ENCODE measurements at places on chromosomes 3 and 15.
A peak's percentile ranks its signal among the peaks of the same experiment; 100 is the strongest.

DNA sequence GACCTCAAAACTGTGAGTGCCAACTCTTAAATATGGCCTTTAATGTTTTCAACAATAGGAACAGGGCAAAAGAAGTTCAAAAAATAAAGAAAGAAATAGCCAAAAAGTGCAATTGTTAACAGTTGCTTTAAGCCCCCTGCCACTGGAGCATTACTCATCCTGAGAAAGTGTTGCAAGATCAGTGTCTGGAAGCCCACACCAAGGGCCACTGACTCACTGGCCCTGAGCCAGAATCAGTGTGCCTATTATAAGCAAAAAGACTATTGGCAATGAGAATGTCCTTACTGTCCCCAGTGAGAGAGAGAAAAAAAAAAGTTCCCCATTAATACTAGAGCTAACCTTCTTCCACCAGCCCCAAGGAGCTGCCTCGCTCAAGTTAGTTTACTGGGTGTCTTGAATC lies 480.1 kb upstream of the ZNF385D start:
- no peak for DNase-seq

DNA sequence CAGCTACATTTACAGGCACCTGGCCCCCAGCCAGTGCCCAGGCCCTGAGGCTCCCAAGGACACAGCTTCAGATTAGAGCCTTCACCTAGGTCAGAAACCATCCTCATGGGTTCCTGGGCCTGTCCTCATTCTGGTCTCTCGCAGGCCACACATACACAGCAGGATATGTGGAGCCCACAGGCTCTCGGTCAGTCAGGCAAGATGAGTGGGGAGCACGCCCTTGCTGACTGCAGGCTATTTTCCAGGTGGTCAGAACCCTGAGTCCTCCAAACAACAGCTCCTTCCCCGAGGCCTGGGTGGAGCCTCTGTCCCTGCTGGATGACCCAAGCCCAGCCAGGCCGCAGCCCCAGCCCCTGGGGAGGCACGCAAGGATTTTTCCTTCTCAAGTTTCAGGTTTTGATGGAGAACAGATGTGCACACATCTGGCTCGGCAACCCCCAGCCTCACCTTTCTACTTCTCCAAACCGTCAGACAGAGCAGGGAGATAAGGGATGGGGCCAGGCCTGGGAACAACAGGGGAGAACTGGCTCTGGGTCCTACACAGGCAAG lies 1.6 kb downstream of the STRA6 start:
- DNase-seq, result peak; percentile 71

GRCh38 chr3:110016235-110016815 lies 679.0 kb upstream of the DPPA4 start:
- DNase-seq, result no peak

GRCh38 chr15:74304431-74304830 lies 63.0 kb downstream of the CYP11A1 start:
- DNase-seq, result no peak

- DNase-seq, result peak; percentile 86
Observed at GRCh38 chr3:52021489-52022268, 26.0 kb upstream of the RPL29 start.

- DNase-seq, result no peak
Observed at GRCh38 chr15:49164865-49165264, 5.2 kb upstream of the GALK2 start.

- peak; percentile 31 for DNase-seq
Observed at GRCh38 chr15:62109982-62110851, 43.4 kb downstream of the C2CD4A start.

GRCh38 chr3:75737831-75738493 lies 47.4 kb downstream of the ZNF717 start:
- DNase-seq, result no peak

GRCh38 chr15:43977072-43977884 lies 150.5 kb downstream of the WDR76 start:
- DNase-seq, result no peak

DNA sequence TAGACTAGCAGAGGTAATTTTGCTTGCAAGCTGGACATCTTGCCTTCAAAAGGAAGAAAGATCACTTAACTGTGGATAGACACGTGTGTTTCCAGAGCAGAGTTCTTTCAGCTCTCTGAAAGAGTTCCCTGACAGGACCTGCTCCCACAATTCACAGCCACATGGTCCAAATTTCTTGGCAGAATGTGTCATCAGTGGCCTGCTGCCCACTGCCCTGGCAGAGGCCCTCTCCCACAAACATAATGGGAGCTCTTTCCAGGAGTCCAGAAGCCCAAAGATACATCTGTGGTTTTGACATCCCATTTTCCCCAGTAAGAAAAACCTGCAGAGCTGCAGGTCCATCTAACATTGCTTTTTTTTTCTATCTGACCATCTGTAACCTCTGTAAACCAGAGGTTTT lies 48.3 kb downstream of the SERPINI1 start:
- peak; percentile 58 for DNase-seq

DNA sequence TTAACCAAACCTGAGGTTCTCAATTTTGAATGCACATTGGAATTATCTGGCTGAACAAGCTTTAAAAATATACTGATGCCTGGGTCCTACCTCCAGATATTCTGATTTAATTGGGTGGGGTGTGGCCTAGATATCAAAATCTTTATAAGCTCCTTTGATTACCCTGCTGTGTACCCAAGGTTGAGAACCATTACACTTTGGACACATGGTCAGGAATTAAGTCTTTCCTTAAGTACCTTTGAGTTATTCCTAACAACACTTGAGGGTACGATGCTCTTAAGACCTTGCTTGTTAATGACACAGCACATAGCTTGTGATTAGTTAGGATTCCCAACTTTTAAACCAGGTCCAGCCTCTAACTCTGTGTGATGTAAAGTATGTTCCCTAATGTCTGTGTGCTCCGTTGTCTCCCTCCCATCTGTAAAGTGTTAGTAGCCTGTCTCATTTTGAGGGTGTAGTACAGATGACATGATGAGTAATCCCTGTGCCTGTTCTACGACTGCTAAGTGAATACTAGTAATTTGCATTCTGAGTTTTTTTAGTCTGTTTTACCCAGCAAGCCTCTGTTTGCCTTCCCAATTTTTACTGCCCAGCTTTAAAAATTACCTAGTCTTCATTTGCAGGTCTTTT lies 154.9 kb downstream of the KLHL25 start:
- DNase-seq, result no peak

DNA sequence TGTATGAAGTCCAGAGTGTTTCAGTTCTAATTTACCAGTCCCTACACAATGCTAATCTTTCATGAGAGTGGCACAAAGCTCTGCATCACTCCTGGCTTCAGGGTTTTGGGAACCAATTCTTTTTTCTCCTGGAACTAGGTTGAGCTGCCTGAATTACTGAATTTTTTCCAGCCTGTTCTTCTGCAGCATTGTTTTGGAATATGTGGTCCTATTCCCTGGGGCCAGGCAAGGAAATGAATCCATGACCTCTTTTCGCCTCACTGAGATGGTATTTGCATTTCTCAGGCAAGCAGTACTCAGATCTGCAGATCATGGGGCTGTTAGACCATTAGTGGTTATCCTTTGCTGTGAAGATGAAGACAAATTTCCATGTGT lies 25.6 kb upstream of the GPR171 start:
- no peak for DNase-seq

- DNase-seq, result no peak
Observed at GRCh38 chr15:58628206-58628947, 121.1 kb downstream of the ADAM10 start.

DNA sequence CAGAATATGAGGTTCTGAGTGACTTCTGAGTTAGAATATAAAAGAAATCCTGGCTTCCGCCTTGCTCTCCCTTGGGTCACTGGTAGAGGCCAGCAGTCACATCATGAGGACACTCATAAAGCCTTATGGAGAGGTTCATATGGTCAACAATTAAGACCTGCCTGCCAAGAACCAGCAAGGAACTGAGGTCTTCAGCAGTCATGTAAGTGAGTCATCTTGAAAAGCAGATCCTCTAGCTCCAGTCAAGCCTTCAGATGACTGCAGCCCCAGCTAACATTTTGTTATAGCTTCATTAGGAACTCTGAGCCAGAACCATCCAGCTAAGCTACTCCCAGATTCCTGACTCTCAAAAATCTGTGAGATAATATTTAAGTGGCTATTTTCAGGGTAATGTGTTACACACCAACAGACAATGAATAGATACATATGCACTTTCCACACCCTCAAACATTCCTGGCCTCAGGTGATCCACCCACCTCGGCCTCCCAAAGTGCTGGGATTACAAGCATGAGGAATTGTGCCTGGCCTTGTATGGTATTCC lies 447.2 kb downstream of the SHQ1 start:
- DNase-seq, result no peak

GRCh38 chr15:20353966-20354883 lies 187.4 kb downstream of the GOLGA6L6 start:
- no peak for DNase-seq

DNA sequence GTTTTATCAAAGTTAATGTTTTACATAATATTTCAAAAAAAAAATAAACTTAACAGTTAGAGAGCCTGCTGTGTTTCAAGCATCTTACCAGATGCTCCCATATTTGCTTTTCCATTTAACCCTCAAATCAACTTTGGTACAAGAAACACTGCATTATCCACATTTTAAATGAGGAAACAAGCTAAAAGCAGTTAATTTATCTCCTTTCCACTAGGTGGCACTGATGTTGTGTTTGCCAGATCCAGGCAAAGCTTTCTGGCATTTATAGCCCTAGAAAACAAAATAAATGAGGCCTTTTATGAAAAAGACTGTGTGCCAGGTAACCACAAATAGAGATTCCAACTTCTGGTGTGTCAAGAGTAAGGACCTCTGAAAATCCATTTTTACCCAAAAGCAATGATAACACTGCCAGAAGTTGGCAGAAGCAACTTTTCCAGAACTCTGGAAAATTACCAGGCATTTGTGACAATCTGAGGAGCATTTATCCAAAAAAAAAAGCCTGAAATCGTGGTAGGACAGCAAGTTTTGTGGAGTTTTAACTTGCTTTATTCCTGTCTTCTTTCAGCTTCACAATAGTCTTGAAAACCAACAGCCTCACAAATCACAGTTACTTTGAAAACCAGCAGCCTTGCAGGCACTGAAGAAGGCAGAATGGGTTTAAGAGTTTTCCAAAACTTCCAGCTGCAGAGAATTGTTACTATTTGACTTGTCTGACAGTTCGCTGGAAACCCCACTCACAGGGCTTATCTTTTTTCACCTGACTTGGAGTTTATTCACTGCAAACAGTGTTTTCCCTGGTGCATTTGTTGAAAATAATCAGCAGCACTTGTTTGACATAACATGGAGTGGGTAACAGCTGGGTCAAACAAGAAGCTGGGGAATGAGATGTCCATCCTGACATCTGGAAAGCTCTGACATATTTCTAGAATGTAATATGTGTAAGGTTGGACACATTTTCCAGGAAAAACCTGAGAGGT lies 9.2 kb downstream of the FAM162A start:
- no peak for DNase-seq

GRCh38 chr3:48636149-48636655 lies 941 bp upstream of the SLC26A6 start:
- no peak for DNase-seq

- DNase-seq, result no peak
Observed at GRCh38 chr3:126447456-126448106, 28.1 kb downstream of the ZXDC start.

- DNase-seq, result no peak
Observed at GRCh38 chr15:96802611-96803255, 472.2 kb downstream of the NR2F2 start.

DNA sequence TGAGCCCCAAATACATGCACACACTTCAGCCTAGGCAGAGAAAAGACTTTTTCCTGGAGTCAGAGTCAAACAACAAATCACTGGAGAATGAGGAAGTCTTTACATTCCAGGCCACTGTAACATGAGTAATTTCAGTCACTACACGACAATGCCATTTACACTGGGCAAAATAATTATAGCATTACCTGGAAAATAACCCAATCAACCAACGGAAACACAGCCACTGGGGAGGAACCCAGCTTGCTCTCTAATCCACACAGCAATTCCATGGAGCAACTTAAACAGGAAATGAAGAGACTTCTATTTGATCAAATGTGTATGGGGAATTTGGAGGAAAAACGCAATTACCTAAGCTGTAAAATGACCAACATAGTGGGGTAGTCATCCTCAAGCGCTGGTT lies 15.2 kb downstream of the FSTL1 start:
- no peak for DNase-seq

- no peak for DNase-seq
Observed at GRCh38 chr15:80527406-80527805, 123.2 kb downstream of the ARNT2 start.

- no peak for DNase-seq
Observed at GRCh38 chr3:55964491-55964985, 477.4 kb upstream of the WNT5A start.

DNA sequence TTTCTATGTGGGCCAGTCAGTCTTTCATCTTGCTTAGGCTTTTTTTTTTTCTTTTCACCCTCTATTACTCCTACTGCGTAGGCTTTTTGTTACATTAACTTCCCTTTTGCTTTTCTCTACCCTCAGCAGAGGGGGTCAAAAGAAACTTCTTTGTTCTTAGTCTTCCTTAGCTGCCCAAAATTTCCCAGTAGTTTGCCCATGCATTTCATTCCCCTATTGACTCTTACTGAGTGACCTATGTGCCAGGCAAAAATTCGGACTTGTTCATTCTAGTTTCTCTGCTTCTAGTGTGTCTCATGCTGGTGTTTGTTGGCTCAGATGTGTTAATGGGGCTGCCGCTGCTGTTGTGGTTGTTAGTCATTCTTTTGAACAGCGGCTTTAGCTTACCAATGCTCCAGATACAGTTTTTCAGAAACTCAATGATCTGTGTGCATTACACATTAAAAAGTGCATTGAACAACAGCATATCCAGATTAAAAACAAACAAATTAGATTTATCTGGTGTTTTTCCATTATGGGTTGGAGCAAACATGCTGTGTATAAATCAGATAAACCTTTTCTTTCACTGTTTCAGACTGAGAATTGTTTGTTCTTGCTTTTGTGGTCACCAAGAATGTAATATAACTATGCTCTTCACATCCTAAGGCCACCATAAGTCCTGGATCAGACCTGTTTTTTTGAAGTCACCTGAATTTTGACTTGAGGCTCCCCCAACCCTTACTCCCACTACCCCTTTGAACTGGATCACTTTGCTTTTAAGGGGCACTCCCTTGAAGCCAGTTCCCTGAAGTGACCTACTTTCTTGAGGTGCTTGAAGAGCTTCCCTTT lies 43.1 kb downstream of the PDE8A start:
- DNase-seq, result no peak

GRCh38 chr15:60760646-60761504 lies 281.9 kb upstream of the ICE2 start:
- no peak for DNase-seq

DNA sequence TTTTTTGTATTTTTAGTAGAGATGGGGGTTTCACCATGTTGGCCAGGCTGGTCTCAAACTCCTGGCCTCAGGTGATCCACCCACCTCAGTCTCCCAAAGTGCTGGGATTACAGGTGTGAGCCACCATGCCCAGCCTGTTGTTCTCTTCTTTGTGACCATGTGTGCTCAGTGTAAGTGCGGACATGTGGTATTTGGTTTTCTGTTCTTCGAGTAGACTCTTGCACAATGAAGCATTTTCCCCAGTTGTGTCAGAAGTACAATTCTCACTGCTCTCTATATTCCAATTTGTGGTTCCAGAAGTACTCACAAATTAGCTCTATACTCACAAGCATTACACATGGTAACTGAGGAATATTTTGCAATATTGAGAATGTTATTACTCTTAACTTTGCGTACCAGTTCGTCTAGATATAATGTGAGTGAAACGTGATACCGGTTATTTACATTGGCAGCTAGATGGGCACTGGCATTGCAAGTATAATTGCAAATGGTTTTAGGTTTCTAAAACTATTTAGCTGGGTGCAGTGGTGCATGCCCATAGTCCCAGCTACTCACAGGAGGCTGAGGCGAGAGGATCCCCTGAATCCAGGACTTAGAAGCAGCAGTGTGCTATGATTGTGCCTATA lies 34.2 kb upstream of the MTMR14 start:
- no peak for DNase-seq

- no peak for DNase-seq
Observed at GRCh38 chr3:182650568-182651128, 142.7 kb upstream of the ATP11B start.

- DNase-seq, result no peak
Observed at GRCh38 chr15:58336161-58336560, 95.6 kb upstream of the LIPC start.
